ENCODE measurements at places on chromosomes 3 and 15. TPM values are rescaled to one million over a fixed set of nuclear protein-coding genes. Genes with fewer than 3 reads are reported as not detected.

The MOBP gene
- total RNA-seq, result not detected

The FSIP1 gene
- 2.1 TPM for total RNA-seq

The GJD2 gene
- not detected for total RNA-seq

The ZBBX gene
- 8.8 TPM for total RNA-seq

The ROBO2 gene
- total RNA-seq, result not detected

The ATP13A5 gene
- total RNA-seq, result not detected

The NOX5 gene
- total RNA-seq, result not detected

The KIAA1143 gene
- total RNA-seq, result 49.6 TPM

The GP9 gene
- total RNA-seq, result not detected

The TMEM207 gene
- not detected for total RNA-seq

The CTXND1 gene
- not detected for total RNA-seq

The TM4SF4 gene
- total RNA-seq, result not detected

The CLDN11 gene
- total RNA-seq, result 73.2 TPM

The PLA2G4D gene
- total RNA-seq, result not detected

The GOLGA8O gene
- total RNA-seq, result not detected

The SI gene
- total RNA-seq, result not detected

The RHCG gene
- total RNA-seq, result 0.14 TPM

The ENTPD3 gene
- 3.3 TPM for total RNA-seq

The IGDCC3 gene
- total RNA-seq, result 0.82 TPM

The JMJD7 gene
- 15.4 TPM for total RNA-seq

The GMPS gene
- 10.5 TPM for total RNA-seq

The RHOV gene
- not detected for total RNA-seq

The COL7A1 gene
- 18.7 TPM for total RNA-seq

The CCR1 gene
- total RNA-seq, result 0.77 TPM

Data from uterus (tissue), 4 donors.